ENCODE measurements at places on chromosomes 1 and 21.

- no peak for DNase-seq
Observed at GRCh38 chr1:172810480-172811175, 151.7 kb downstream of the FASLG start.

DNA sequence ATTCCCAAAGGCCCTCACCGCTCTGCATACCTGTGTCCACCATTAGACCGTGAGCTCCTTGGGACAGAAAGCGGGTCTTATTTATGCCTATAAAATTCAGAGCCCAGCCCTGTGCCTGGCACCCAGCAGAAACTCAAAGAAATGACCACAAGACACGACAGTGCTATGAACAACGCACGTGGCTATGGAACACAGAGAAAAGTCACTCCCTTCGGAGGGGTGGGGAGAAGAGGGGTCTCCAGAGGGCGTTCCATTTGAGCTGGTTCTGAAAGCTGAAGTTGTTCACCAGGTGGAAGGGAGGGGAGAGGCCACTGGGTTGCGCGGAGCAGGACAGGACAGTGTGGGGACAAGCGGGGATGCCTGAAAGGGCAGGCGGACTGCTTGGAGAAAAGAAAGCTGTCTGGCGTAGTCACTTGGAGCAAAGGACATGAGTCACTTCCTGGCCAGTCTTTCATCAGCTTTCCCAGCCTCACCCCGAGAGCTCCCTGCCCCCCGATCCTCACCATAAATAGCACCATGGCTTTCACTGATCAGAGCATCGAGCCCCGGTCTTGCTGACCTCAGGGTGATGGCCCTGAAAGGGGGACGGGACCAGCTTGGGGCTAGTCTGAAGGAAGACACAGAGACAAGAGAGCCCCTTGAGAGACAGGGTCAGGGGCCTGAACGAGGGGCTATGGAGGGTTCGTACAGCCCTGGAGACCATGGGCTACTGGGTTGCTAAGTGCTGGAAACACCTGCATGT, 28.5 kb downstream of the ECE1 start:
- no peak for DNase-seq

- DNase-seq = no peak
Observed at GRCh38 chr1:1771096-1771495, 7.2 kb downstream of the NADK start.

GRCh38 chr1:180793451-180793850, 119.2 kb upstream of the KIAA1614 start:
- DNase-seq = no peak

DNA sequence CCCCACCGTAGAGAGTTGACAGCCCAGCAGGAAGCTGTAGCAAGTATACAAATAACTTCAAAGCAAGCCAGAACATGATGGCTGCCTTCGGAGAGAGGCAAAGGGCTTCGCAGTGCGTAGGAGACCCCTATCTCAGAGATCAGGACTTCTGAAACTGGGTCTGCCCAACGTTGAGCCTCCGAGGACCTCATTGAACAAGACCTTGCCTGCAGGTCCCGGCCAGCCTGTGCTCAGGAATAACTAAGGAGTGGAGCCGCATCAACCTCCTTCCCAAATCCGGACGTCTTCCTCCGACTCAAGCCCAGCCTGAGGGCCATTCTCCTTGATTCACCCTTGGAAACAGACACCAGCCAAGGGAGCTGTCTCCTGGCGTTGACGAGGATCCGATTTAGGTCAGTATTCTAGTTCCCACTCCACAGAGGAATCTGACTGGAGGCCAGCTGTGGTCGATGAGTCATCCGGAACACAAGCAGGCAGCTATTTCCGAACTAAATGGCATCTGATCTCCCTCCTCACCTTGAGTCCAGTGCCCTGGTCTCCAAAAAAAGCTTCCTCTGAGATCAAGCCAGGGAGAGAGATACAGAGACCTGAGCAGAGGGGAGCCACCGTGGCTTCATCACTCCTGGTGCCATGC, 166.5 kb upstream of the COA6 start:
- no peak for DNase-seq

- no peak for DNase-seq
Observed at GRCh38 chr1:240515505-240515904, 96.5 kb downstream of the GREM2 start.

DNA sequence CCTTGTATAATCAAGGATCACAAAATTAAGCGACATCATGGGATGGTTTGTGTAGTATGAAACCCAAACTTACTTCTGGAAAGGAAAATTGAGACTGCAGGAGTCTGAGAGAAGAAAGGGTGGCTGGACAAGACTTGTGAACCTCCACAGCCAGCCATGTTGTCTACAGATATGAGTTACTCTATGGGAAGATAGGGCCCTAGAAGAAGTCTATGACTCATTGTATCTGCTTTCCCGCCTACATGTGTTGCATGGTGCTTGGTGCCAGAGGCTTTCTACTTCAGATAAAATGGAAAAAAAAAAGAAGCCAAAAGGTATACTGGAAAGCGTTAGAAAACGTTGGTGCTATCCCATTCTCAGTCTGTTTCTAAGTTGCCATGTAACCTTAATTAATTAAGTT, 18.7 kb upstream of the OR6N2 start:
- peak; percentile 18 for DNase-seq

- DNase-seq = no peak
Observed at GRCh38 chr1:230376296-230376695, 49.8 kb downstream of the PGBD5 start.

DNA sequence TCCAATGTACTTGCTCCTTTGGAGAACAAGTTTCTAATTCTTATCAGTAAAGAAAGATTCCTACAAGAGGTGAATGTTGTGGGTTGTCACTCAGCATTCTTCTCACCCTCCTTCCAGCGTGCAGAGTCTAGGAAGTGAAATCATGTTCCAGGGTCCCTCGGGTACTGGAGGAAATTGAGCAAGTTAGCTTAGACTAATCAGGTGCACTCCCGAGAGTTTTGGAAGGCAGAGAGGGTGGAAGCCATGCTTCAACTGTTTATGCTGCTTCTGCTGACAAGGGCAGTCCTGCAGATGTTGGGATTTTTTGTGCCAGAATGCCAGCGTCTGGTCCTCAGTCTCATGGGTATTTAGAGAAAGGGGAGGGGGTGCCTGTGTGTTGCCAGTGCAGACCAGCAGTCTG, 5.3 kb upstream of the C1orf115 start:
- no peak for DNase-seq

- DNase-seq = no peak
Observed at GRCh38 chr1:2803931-2804627, 2.6 kb upstream of the TTC34 start.

- DNase-seq = no peak
Observed at GRCh38 chr1:17630048-17630830, 90.7 kb downstream of the ARHGEF10L start.

DNA sequence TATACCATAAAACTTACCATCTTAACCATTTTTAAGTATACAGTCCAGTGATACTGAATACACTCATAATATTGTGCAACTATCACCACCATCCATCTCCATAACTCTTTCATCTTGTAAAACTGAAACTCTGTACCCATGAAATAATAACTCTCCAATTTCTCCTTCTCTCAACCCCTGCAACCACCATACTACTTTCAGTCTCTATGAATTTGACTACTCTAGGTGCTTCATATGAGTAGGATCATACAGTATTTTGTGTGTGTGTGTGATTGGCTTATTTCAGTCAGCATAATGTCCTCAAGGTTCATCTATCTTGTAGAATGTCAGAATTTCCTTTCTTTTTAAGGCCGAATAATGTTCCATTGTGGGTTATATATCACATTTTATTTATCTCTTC, 17.7 kb downstream of the NPHS2 start:
- DNase-seq = no peak

DNA sequence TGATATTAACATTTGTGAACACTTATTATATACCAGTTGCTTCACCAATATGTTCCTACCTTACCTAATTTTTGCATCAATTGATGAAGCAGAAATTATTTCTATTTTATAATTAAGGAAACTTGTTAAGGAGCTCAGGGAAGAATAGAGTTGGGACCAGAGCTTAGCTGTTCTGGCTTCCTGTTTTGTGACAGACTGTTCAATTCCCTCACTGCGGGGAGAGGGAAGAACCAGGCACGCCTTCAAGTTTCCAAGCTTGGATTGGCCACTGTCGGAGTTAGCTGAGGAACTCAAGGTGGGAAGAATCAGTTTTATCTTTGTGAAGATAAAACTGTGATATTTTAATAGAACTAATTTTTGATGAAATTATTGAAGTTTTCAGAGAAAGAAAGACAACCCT, 142.3 kb upstream of the LMO4 start:
- no peak for DNase-seq

GRCh38 chr21:46017695-46018094, 36.1 kb downstream of the COL6A1 start:
- no peak for DNase-seq

GRCh38 chr1:220342853-220343252, 70.6 kb upstream of the RAB3GAP2 start:
- DNase-seq = no peak

DNA sequence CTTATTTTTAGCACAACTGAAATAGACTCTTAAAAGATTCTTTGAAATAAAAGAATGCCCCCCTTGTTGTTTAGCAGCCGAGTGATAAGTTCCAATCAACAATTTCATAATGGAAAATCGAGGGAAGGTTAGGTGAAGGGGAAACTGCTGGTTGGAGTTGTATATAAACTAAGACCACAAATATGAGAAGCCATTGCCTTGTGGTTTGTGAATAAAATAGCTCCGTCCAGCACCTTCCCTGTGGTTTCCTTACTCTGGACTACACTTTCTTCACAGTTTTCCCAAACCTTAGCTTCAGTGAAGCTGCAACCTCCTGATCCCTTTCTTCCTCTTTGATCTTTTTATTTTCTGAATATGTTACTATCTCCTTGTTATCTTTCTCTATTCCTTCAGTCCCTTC, 6.7 kb upstream of the RAB3GAP2 start:
- DNase-seq = no peak

- DNase-seq = no peak
Observed at GRCh38 chr1:119316870-119317416, 51.6 kb upstream of the HAO2 start.

GRCh38 chr1:100700586-100700985, 19.0 kb upstream of the VCAM1 start:
- DNase-seq = no peak

GRCh38 chr1:178796013-178796412, 71.0 kb downstream of the RALGPS2 start:
- DNase-seq = no peak

DNA sequence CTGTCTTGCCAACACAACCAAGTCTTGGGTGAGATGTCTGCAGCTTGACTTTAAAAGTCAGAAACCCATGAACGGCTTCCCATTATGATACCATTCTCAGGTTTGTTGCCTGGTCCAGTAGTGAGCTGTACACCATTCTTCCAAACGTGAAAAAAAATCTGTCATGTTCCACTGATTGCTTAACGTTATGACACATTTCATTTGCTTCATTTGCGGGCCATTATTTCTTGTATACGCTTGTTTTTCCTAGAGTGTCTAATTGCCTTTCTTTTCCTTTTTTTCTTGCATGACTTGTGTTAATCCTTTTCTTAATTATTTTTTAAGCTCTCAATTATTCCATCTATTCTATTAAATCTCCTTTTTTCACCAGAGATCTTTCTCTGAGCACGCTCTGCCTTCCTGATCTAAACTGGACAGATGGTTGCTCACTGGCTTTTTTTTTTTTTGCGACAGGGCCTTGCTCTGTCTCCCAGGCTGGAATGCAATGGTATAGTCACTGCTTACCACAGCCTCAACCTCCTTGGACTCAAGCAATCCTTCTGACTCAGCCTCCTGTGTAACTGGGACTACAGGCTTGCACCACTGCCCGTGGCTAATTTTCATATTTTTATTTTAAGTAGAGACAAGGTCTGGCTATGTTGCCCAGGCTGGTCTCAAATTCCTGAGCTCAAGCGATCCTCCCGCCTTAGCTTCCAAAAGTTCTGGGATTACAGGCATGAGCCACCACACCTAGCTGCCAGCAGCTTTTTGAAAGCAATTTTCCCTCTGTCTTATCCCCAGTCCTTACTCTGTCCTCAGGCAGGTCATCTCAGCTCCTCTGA, 31.7 kb upstream of the CAMTA1 start:
- DNase-seq = no peak

- no peak for DNase-seq
Observed at GRCh38 chr1:232459087-232459486, 170.8 kb downstream of the SIPA1L2 start.

DNA sequence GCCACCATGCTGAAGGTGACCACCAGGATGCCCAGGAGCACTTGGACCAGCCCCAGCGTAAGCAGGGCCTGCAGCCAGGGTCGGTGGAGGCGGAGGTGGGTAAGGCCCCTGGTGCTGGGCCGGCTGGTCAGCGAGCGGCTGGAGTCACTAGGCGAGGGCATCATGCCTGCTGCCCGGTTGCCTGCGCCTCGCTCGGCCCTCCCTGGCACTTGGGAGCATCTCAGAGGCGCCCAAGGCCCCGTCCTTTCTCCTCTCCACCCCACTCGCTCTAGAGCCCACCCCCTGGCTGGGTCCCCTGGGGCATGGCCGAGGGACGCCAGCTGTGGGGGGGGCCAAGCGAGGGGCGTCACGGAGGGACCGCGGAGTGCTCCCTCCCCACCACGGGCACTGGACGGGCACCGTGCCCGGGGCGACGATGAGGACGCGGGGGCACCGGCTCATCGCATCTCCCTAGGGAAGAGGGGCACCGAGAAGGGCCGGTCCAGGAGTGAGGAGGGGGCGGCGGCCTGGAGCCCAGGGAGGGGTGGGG, 505 bp downstream of the ENTREP3 start:
- DNase-seq = no peak

DNA sequence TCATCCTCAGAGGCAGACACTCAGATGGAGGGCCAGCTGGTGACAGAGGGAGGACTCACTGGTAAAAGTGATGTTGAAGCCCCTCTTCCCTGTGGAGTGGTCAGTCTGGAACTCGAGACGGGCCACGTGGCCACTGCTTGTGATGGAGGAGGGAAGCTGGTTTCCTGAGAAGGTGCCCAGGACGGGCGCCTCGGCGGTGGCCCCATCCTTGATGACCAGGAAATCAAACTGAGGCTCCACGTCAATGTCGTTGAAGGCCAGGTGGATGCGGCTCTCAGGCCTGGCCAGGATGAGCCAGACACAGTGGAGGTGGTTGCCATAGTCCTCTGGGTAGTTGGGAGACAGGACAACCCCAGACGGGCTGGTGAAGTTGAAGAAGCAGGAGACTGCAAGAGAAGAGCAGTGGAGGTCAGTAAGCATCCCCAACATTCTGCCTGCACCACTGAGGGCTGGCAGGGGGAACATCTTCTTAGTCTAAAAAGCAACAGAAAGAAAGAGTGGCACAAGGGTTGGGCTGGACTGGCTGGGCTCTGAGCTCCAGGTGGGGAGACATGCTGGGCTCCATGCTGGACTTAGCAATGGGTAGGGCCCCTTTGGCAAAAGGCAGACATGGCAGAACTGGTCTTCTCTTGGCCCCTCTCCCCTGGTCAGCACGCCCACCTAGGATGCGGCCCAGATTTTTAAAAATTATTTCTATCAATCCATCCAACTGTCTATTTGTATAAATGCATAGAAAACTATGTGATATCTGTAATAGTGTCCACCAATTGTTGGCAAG, 120.5 kb upstream of the HMGB4 start:
- no peak for DNase-seq

- no peak for DNase-seq
Observed at GRCh38 chr1:37038227-37039093, 4.1 kb upstream of the GRIK3 start.

GRCh38 chr1:180312926-180313325, 82.9 kb downstream of the LHX4 start:
- no peak for DNase-seq

Measured in stimulated activated CD4-positive, alpha-beta T cell treated with anti-CD3 and anti-CD28 coated beads, Interleukin-4, amount 100 ng/mL, for 24 hours (primary cell).